NCI-H1694 (cell line): ENCODE measurements at places on chromosomes 12 and 14.

DNA sequence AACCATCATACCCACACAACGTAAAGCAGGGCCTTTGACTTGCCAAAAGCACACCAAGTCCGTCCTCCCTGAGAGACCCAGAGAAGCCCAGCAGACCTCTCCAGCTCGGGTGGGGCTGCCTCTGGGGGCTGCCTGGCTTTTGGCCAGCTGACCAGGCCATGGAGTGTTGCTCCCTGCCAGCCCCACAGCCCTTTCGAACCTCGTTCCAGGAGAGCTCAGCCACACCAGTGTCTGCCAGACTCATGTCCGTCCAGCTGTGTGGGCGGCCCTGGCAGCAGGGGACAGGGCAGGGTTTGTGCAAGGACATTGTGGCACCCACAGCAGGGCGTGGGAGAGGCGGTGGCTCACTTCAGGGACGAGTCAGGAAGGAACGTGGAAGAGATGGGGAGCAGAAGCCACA, 22.6 kb upstream of the IRF2BPL start:
- no peak for DNase-seq

DNA sequence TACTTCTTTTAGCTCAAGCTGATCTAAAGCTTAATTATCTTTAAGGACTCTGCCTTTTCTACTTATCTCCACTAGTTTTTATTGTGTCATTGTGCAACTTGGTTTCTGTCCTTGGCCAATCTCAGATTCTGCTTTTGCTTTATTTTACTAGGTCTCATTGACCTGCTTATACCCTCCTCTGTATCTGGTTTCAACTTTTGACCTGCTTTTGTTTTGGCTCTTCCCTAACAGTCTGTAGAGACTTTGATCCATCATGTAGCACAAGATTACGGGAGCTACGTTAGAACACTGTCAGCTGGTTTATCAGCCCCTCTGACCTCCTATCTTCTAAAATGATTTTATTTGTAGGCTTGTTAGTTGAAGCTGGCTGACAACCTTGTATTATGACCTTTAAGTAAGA, 43.6 kb downstream of the ZCRB1 start:
- DNase-seq: no peak

DNA sequence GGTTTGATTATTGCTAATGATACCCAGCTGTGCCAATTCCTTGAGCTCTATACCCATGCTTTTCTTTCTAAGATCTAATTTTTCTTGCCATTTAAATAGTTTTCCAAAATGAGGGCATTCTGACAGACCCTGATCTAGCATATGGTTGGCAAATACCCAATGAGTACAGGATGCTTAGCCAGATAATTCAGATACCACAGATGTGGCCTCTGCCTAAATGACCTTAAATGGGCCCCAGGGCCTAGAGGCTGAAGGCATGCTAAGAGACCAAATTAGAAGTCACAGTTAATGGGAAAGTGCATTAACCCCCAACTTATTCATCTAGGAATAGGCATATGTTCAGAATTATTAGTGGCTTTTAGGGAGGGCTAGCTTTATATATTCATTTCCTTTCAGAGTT, 122.3 kb upstream of the CNOT2 start:
- peak; percentile 62 for DNase-seq

DNA sequence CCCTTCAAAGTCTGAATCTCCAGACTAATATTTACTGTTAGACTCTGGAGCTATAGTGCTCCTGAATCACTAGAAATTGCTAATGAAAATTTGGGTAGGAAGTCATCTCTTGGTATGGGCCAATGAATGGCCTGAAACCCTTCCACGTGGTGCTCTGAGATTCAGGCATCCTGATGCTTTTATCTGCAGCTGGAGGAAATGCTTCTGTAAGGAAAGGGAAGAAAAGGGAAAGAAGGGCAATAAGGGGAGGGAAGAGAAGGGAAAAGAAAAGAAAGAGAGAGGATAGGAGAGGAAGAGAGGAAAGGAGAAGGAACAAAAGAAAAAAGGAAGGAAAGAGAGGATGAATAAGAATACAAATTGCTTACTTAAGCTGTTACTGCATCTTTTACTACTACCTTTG, 182.3 kb downstream of the GRIP1 start:
- no peak for DNase-seq

GRCh38 chr12:71938728-71939385, at the start of gene TPH2:
Gene TPH2, plus strand, starts transcription at chr12:71938845. Its CDS starts 142 bp downstream, at chr12:71938987.
- no peak for DNase-seq

GRCh38 chr12:46857486-46857885, 31.7 kb upstream of the SLC38A4 start:
- DNase-seq: no peak

DNA sequence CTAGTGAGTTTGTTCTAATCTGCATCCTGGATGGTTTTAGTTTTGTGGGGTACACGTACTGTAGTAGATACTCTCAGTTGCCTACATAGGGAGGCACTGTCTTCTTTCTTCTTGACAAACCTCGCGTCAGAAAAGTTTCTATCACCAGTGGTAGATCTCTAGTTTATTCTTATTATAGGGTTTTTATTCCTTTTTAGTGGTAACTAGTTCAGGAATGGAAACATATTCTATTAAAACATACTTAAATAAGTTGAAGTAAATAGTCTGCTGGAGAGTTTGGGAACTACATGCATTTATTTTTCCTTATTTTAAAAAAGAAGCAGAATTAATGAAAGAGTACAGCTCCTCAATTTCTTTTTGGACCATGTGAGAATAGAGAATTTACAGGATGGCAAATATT, 33.6 kb upstream of the OR9K2 start:
- no peak for DNase-seq

- DNase-seq: no peak
Observed at GRCh38 chr14:104227806-104228205, 89.4 kb downstream of the KIF26A start.

- DNase-seq: peak; percentile 50
Observed at GRCh38 chr12:15899282-15899870, 11.8 kb upstream of the DERA start.

DNA sequence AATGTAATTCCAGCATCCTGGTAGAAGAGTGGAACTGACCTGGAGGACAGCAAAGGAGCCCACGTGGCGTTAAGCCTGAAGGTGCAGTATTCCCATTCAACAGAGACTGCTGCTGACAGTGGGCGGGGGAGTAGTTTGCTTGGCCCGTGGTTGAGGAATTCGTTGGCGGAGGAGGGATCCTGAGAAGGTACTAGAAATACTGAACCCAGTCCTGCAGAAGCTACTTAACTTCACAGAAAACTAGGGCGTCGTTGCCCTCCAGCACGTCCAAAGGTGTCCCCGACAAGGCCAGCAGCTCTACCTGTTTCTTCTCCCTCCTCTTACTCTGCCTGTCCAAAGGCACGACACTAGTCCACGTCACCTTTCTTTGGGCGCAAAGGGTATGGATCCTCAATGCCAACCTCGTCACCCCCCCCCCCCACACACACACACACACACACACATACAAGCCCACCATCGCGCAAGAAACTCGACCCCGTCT, 303 bp downstream of the PUS7L start:
- no peak for DNase-seq

DNA sequence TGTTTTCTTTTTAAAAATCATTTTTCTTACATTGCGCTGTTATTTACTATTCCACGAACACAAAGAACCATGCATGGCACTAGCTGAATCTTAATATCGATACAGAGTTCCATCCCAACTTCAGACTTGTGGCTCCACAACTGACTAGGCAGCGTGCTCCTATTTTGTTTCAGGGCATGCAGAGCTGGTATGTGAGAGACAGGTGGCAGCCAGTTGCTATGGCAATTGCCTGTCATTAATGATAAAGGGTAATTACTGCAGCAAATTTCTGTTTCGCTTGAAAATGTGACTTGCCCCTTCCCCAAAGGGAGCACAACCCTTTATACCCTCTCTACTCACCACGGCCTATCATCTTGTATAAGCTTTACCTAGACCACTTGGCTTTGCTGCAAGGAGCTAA, 113.1 kb upstream of the G2E3 start:
- peak; percentile 71 for DNase-seq

GRCh38 chr12:65171870-65172269, 2.5 kb downstream of the LEMD3 start:
- DNase-seq: no peak

GRCh38 chr14:81681541-81681940, 147.9 kb upstream of the SEL1L start:
- DNase-seq: peak; percentile 90

DNA sequence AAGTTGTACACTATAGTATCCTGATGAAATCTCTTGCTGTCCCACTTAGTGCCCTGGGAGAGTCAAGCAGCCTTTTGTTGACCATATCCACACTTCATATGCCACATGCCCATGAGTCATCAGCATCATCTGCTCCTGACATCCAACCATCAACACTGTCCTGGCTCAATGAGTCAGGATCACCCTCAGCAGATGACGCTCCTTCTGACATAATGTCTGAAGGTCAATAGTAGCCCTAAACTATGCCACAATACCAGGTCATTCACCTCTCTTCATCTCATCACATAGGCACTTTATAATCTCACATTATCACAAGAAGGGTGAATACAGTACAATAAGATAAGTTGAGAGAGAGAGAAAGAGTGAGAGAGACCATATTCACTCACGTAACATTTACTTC, 369.0 kb upstream of the FAR2 start:
- no peak for DNase-seq

GRCh38 chr12:10719482-10719881, 3.6 kb downstream of the YBX3 start:
- no peak for DNase-seq

DNA sequence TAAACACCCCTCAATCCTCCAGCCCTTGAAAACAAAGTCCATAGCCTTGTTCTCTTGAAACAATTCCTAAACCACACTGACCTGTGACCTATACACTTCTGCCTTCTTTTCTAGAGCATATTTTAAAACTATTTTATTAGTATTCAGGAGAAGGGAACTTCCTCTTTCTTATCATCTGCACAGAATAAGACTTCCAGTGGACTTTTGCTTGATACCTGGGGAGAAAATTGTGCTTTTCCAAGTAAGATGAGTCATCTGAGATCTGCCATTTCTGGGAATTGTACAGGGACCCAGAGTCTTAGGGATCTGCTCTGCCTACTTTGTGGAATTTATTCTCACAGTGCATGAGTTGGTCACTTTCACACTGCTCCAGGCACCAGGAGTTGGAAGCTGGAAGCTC, 10.5 kb upstream of the WNT5B start:
- no peak for DNase-seq

GRCh38 chr14:71209888-71210287, 302.6 kb downstream of the PCNX1 start:
- no peak for DNase-seq

GRCh38 chr14:21902561-21903181, 229.1 kb upstream of the OR4E1 start:
- DNase-seq: no peak

DNA sequence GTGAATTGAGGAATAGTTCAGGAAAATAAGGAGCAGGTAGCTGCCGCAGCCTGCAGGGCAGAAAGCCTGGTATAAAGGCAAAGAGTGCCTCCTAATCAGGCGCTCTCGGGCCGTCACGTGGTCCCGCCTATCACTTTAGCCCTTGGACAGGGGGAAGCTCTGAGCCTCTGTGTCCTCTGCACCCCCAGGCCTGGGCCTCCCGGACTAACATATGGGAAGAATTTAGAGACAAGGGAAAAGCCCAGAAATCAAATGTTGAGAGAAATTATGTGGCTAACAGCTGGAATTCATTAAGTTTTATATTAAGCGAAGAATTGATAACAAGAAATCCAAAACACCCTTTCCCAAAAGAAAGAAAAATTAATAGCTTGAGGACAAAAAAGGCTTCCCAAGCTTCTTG, 417.7 kb downstream of the ATP23 start:
- DNase-seq: no peak

DNA sequence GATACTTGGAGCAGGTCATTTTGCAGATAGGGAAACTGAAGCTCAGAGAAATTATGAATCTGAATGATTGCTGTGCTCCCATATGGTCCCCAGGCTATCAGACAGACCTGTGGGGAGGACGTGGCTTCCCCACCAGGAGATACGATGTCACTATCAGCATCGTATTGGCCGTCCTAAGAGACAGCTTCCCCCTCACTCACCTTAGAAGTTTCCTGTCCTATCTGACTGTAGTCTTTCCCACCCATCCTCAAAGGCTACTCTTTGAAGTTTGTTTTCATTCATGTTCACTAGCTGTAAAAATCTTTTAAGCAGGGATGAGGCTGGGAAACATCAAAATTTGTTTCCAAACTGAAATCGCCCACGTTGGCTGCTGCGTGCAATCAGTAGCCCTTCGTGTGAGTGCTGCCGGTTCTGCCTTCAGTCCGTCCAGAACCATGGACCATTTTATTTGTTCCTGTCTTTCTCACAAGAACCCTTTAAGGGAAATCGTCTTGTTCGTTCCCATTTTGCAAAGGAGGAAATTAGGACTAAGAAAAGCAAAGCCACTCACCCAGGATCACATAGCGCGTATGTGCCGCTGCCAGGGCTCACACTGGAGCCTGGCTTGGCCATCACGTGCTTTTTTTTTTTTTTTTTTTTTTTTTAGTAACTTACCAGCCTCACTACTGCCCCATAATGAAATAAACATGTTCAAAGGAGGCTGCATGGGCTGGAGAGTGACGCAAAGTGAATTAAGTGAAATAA, 1.0 kb upstream of the KDM2B start:
- no peak for DNase-seq

DNA sequence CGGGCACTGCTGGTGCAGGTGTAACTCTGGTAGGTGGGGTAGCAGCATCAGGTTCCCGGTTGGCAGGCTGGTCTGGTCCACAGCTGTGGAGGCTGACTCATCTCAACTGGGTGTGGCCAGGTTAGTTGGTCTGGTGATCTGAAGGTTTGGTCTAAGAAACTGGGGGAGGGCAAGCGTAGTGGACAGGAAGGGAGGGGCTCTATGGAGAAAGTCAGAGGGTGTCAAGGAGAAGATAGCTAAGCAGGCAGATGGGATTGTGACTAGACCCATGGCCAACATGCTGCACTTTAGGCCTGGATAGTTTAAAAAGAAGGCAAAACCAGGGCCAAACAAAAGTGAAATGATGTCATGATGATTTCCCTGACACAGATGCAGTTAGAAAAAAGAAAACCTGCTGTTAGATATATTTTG, 7.9 kb downstream of the TRIM9 start:
- DNase-seq: no peak

GRCh38 chr12:117111386-117111785, 12.2 kb upstream of the TESC start:
- DNase-seq: peak; percentile 45

GRCh38 chr12:124088217-124088907, 115.3 kb downstream of the ZNF664 start:
- DNase-seq: no peak

GRCh38 chr12:70379846-70380245, 13.8 kb downstream of the KCNMB4 start:
- DNase-seq: no peak
